NCI-H187 (cell line): ENCODE measurements at places on chromosomes 1 and 21.

GRCh38 chr1:241172486-241172885 is 184.5 kb downstream of the RGS7 start:
- no peak for DNase-seq

DNA sequence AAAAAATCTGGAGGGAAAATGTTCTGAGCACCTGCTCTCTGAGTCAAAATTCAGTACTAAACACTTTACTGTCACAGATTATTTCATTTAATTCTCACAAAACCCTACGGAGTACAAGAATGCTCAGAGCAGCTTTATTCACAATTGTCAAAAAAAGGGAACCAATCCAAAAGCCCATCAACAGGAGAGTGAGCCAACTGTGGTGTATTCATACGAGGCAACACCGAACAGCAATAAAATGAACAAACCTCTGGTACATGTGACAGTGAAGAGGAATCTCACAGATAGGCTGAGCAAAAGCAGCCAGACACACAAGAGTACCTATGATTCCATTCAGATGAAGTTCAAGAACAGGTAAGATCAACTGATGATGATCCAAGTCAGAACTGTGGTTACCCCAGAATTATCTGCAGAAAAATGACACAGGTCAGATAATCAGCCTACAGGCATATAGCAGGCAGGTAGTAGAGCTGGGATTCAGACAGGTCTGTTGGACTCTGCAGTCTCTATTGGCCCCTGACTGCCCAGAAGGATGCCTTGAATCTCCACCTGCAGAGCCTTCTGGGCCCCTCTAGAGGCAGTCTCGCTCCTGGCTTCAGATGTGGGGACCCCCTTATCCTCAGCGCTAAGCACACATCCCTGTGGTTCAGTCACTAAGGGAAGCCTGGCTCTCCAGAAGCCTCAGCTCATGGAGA is 19.2 kb downstream of the SLC9A1 start:
- DNase-seq: no peak

- no peak for DNase-seq
These were observed 28.6 kb upstream of the PRSS38 start for GRCh38 chr1:227786673-227787512.

GRCh38 chr1:202107801-202108731 is 14.7 kb upstream of the GPR37L1 start:
- no peak for DNase-seq

DNA sequence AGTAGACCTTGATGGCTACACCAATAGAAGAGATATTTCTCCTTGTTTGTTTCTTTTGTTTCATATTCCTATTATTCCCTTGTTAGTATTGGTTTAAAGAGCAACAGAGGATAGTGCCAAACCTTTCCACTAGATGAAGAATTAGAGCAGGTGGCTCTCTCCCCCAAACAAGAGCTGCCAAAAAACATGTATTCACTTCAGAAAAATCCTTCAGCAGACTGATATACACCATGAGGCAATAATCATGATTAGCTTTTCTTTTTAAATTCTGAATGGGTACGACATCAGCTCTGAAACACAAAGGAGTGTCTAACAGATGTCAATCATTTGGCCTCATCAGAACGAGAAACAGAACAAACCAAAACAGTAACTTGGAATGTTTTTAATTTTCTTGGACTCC is 67.3 kb upstream of the MAP10 start:
- no peak for DNase-seq

- DNase-seq: no peak
These were observed 769 bp downstream of the NTPCR start for GRCh38 chr1:232951180-232951579.

DNA sequence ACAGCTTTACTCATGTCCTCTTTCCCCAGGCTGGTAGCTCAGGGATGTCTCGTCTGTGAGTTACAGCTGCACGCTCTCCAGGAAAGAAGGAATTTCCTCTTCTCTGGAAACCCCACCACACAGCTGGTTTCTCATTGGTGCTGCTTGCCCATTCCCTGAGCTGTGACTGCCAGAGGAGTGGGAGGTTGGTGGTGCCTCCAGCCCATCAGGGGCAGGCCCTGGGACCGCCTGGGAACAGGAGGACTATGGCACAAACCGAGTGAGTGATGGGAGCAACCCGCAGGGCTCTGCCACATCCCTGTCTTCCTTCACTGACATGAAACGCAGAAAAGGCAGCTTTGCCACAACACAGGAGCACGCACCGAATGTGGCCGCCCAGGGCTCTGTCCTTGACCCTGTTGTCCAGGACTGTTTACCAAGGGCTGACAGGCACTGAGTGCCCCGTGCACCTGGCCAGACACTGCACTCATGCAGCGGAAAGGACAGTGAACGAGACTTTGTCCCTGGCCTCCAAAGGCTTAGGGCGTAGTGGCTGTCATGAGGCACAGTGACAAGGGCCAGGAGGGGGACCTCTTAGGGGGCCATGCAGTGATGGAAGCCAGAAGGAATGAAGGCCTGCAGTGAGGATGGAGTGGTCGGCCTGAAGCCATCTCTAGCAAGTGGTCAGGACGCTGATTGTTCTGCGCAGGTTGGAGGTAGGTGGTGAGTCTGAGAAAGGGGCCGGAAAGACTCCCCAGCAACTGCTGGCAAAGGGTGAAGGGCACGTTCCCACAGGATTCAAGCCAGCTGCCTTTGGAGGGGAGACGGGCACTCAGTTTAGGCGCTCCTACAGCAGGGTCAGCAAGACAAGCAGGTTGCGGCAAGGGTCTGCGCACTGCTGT is 1.7 kb upstream of the CCNL2 start:
- DNase-seq: no peak

DNA sequence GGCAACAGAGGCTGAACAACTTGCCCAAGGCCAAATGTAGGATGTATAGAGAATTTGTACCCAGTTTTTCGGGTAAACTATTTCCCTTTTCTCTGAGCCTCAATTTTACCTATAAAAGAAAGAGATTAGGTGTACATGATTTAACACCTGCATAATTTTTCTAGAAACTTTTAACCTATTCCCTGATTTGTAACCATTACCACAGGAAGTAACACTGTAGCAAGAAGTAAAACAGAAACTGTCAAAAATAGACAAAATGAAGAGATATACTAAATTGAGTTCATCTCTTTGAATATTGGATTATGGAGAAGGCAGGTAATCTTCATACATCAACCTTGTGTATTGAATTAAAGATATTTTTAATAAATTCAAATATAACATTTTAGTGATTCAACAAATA is 136.2 kb downstream of the ZC3H11B start:
- DNase-seq: no peak

- DNase-seq: no peak
These were observed 256.8 kb upstream of the NFIA start for GRCh38 chr1:60825593-60825992.

GRCh38 chr1:234708700-234709395 is 98.9 kb upstream of the IRF2BP2 start:
- no peak for DNase-seq

- peak; percentile 77 for DNase-seq
These were observed 10.6 kb downstream of the GBP5 start for GRCh38 chr1:89261926-89262515.

DNA sequence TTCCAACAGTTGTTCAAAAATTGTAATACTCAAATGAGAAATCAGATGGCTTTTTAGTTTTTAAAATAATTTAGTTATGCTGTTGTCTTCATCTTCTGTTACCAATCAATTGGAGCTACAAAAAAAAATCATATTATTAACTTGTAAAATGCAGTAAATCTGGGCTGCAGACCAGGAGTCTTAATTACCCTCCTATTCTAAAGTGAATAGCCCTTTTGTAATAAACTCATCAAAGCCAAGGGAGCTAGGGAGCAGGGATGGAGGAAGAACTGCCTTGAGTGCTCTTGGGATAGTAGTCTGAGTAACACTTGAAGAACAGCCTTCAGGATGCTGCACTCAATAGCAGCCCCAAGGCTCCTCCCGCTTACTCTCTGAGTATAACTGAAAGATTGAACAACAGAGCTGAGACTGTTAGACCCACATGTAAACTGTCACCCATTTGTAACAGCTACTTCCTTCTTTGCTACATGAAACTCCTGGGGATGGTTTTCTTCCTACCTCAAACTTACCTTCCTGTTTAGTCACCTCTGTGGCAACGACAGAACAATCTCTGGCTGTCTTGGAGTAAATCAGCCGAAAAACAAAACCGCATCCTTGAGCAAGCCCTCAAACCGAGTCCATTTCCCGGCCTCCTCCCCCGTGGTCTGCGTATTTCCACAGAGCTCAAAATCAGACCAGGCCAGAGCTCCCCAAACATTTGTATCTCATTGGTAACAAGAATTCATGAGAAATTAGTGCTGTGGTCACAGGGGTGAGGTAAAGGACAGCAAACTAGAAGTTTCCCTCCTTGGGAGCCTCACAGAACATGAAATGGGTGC is 55.9 kb downstream of the CD58 start:
- DNase-seq: no peak

- no peak for DNase-seq
These were observed 130.7 kb downstream of the COQ8A start for GRCh38 chr1:227070638-227071285.

DNA sequence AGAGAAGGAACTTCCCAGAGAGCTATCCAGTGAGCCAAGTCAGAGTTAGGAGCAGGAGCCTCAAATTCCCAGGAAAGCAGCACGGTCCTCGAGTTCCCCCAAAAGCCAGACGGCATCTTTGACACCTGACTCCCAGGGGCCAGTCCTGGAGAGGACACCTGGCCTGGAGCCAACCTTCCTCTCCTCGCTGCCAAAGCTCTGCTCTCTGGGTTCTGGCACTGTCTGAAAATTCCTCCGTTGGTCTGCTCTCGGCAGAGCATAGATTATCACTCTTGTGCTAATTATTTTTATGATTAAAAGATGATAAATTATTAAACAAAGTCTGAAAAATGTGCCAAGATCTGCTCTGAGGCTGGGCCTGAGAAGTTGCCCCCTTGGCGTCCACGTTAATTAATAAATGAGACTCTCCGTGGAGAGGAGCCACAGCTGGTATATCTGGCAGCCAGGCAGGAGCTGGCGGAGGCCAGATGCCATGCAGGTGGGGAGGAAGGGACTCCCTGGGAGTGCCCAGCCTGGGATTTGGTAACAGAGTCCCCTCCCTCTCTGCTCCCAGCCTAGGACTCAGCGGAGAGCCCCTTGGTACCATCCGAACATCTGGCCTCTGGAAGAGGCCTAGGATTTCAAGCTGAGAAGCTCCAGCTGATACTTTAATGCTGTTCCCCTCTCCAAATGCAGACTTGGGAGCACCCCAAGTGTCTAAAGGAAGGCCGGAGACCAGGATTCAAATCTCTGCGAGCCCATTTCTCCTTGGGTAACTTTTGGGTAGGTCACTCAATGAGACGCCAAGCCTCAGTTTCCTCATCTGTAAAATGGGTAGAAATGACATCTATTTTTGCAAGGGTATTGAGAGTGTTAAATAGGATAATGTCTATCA is 163.7 kb upstream of the POU3F1 start:
- no peak for DNase-seq

DNA sequence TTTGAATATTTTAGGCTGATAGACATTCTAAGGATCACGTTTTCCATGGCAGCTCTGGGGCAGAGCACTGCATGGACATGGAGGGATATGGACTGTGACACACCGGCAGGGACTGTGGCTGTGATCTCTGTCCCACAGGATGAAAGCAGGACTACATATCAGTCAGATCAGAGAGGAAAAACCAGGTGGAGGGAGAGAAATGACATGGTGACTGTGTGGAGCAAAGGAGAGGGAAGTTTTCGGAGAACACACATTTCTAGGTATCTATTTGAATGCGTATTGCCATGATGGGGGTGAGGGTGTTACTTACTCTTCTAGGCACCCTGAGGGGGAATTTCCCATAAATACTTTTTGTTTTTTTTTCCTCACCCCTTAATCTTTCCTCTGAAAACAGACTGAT is 3.2 kb upstream of the CD1C start:
- no peak for DNase-seq

- no peak for DNase-seq
These were observed 198.1 kb upstream of the USP24 start for GRCh38 chr1:55413286-55413685.

DNA sequence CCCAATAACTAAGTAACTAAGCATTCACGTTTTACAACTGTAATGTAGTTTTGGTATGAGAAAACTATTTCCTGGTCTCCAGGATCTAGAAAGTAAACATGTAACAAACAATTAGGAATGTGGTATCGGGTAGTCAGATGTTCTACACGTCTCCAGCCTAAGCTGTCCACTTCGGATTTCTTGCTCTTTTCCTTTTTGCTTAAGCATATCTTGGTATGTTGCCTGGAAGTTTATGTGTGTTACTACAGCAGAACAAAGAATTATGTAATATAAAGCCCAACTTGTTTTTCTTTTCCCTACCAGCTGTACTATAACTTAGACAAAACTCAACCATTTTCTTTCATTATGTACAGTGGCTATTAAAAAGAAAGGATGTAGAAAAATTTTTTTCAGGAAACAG is 20.4 kb upstream of the WARS2 start:
- no peak for DNase-seq

DNA sequence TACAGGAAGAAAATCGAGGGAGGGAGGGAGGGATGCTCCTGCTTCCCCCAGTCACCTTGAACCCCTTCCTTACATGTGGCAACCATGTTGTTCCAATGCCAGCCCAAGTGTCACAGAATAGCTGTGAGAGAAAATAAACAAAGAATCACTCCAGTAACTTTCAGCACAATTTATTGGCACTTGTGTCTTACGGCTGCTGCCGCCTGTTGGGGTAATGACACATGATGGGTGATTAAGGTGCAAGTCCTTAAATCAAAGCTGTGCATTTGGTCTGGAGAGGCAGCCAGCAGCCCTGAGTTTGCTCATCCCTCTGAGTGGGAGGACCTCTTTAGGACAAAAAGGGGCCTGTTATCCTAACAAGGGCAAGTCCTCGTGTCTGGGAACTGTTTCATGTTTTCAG is 377.7 kb downstream of the PCP4 start:
- DNase-seq: no peak

GRCh38 chr1:67041841-67042503 is 12.0 kb downstream of the SLC35D1 start:
- DNase-seq: no peak

DNA sequence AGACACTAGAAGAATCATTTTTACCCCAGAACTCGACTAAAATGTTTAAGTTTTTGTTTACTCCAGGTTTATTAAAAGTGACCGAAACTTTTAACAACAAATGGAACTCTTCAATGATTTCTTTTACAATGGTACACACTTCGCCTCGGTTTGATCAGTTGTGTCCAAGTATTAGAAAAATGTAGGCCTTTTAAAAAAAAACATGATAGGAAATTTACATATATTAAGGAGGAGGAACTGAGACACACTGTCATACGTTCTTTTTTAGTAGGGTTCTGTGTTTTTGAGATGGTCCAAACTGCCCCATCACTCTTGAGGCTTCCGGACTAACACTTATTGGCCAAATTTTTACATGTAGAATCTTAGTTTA is 1.3 kb downstream of the PRDM2 start:
- DNase-seq: no peak

- DNase-seq: no peak
These were observed 997 bp downstream of the PRKACB start for GRCh38 chr1:84145068-84145467.

GRCh38 chr1:17795836-17796645 is 40.9 kb downstream of the ACTL8 start:
- no peak for DNase-seq

- DNase-seq: no peak
These were observed 150.0 kb downstream of the PPP1R12B start for GRCh38 chr1:202498542-202498941.
